ENCODE measurements at places on chromosomes 4 and X. TPM values are rescaled to one million over a fixed set of nuclear protein-coding genes. Genes with fewer than 3 reads are reported as not detected.

- DNase-seq, result no peak
Measured at GRCh38 chrX:8629871-8630270, 102.1 kb downstream of the ANOS1 start.

GRCh38 chr4:81380437-81380836 lies 91.3 kb downstream of the RASGEF1B start:
- DNase-seq, result no peak

- no peak for DNase-seq
Measured at GRCh38 chr4:53116954-53117353, 248.9 kb downstream of the SCFD2 start.

Gene GPC4
- polyA plus RNA-seq, result 95.4 TPM

Gene RBM46
- not detected for polyA plus RNA-seq

DNA sequence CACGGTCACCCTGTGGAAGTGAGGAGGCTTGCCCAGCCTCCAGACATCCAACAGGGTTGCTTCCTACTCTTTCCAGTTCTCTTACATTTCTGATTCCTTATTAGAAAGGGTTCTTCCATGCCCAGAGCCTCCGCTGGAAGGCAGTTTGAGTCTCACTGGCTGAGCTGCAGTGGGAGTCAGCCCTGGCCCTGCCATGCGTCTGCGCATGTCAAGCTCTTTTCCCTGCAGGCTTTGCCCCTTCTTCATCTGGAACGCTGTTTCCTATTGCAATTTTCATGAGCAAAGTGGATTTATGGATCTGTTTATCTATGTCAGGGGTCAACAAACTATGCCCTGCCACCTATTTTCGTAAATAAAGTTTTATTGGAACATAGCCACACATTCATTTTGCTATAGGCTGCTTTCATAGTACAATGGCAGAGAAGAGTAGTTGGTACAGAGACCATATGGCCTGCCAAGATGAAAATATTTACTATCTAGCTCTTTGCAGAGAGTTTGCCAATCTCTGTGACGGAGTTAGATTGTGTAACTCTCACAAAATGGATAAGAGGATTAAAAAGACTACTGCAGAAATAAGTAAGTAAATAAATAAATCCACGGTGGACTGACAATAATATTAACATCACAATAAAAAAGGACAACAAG lies 3.9 kb upstream of the CHRNA9 start:
- DNase-seq, result no peak

DNA sequence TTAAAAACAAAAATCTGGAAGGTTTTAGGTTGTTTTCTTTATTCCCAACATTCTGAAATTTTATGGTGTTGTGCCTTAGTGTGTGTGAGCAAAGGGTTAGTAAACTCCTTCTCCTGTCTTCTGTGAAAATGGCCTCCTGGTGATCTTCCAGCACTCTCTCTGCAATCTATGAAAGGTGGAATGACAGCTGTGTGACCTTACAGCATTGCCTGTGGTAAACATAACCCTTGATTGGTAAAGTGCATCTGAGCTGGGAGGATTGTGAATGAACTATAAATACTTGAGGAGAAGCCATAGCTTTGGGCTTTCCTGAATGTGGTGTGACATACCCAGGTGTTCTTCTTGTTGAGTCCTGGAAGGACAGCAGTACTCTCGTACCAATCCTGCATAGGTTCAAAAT lies 10.0 kb downstream of the ART3 start:
- DNase-seq, result no peak

Gene SSX4
- not detected for polyA plus RNA-seq

DNA sequence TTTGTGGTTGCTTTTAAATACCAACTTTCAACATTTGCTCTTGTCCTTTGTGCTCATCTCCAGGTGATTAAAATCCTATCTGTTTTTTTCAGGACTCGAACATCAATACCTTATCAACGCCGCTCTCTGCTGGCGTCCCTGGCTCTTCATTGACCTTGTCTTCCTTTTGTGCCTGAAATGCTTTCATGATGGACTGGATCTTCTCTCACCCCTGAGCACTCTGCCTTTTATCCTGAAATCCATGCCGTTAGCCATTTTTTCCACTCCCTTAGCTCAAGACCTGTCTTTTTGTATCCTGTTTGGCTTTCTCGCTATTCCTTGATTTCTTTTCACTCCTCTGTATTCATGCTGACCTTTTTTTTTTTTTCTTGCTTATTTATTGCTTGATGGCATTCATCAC lies 549.5 kb upstream of the CPEB2 start:
- no peak for DNase-seq

GRCh38 chr4:19492606-19493005 lies 759.1 kb upstream of the SLIT2 start:
- no peak for DNase-seq

Gene TMPRSS11F
- polyA plus RNA-seq, result 0.06 TPM

Gene XAGE1A
- not detected for polyA plus RNA-seq

DNA sequence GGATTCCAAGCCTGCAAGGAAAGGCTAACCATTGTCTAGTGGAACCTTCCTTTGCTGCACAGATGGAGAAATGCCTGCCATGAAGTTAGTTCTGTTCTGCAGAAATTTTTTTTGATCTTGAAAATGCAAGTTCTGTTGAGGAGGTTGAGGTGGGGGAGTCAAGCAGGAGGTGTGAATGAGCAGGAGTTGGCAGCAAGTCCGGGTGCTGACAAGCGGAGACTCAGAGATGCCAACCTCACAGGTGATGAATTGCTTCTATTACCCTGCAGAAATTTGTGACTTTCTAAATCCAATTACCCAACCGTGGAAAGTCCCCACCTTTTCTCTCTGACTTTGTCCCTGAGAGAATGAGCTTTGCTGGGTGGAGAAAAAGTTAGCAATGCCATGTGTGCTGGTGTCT lies 350.1 kb downstream of the DHRSX start:
- DNase-seq, result no peak

- no peak for DNase-seq
Measured at GRCh38 chr4:98444371-98444770, 183.2 kb downstream of the RAP1GDS1 start.

DNA sequence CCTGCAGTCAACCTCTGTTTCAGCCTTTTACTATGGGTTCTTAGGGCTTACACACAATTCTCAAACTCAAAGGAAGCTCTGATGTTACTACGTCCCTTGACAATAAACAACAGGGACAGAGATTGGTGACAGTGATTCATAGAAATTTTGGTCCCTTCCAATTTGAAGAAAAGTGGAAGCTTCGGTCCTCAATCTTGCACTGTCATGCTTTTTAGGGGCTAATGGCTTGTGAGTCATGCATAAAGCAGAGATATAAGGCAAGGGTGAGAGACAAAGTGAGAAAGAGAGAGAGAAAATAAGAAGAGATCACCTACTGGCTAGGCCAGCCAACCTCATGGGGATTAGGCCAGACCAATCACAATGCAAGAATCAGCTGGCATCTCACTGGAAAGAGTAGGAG lies 63.2 kb upstream of the STARD8 start:
- no peak for DNase-seq

- no peak for DNase-seq
Measured at GRCh38 chr4:165059386-165059785, 5.7 kb downstream of the TRIM75 start.

Gene ENPP6
- 13.8 TPM for polyA plus RNA-seq

GRCh38 chrX:119817130-119817690 lies 25.8 kb upstream of the RPL39 start:
- DNase-seq, result no peak

DNA sequence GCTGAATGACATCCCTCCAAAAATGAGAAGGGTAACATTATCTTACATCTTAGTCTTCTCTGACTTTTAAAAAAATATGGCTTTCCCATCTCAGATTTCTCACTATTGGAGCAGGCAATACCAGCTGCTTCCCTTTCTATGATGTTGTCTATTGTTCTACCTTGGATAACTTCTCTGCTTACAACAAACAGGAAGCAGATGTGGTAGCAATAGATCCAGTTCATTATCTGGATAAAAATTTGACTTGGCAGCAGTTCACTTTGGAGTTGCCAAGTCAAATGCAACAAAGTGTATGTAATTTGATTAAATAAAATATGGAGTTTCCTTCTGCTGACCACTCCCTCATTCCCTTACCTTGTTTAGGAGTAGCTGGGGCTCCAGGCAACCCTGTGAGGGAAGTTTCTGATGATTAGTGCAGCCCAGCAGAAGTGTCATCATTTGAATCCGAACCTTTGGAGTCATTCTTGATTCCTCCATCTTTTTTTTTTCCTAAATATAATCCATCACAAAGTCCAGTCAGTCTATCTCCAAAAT lies 72.0 kb upstream of the GPRIN3 start:
- no peak for DNase-seq

- DNase-seq, result no peak
Measured at GRCh38 chr4:186755550-186756519, 32.2 kb upstream of the FAT1 start.

GRCh38 chr4:76723373-76723772 lies 174.6 kb downstream of the SOWAHB start:
- no peak for DNase-seq

DNA sequence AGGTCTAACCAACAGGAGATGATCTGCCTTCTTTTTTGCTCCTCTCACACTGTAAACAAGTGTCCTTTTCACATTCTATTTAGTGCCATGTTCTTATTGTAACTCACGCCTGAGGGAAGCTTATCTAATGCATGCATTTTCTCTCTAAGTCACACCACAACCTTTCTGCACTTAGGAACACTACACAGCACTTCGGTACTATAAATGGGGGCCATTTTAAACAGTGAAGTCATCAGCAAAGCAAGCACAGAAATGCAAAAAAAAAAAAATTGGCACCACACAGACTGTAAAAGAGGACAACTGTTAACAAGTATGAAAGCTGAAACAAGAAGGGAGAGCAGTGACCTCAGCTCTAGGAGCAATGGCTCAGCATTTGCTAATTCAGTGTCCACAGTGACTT lies 45.2 kb downstream of the PRSS12 start:
- DNase-seq, result no peak

DNA sequence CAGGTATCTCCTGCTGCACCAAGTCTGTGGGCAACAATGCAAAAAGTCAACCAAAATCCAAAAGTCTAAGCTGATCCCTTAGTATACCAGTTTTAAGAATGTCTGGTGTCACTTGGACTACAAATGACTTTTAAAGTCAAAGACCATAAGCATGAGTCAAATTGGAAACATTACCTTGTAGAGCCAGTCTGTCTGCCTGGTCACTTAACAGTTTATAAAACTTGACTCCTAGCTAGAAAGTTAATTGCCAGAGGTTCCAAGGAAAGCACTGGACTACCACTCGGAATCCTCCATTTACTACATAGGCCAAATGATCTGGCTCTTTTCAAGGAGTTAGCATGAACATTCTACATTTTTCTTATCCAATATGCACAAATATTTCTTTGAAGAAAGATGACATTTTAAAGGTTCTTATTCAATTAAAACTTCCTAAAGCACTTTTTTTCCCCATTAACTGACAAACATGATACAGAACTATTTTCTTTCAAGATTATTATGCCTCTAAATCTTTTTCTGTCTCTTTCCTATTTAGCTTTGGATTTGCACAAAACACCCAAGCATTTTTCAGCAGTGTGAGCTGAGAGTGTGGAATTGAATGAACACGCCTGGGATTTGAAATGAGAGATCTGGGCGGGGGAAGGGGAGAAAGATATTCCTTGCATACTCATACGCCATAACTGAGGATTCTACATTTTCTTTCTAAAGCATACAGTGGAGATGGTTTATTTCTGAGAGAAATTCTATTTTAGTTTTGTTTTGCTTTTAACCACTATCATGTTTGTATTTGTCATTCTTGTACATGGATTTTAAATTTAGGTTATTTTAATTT lies 188.4 kb downstream of the SHROOM3 start:
- no peak for DNase-seq

Gene ELOVL6
- 6.1 TPM for polyA plus RNA-seq

GRCh38 chr4:40046311-40046980 lies 10.2 kb upstream of the N4BP2 start:
- no peak for DNase-seq

Gene AWAT2
- polyA plus RNA-seq, result not detected

DNA sequence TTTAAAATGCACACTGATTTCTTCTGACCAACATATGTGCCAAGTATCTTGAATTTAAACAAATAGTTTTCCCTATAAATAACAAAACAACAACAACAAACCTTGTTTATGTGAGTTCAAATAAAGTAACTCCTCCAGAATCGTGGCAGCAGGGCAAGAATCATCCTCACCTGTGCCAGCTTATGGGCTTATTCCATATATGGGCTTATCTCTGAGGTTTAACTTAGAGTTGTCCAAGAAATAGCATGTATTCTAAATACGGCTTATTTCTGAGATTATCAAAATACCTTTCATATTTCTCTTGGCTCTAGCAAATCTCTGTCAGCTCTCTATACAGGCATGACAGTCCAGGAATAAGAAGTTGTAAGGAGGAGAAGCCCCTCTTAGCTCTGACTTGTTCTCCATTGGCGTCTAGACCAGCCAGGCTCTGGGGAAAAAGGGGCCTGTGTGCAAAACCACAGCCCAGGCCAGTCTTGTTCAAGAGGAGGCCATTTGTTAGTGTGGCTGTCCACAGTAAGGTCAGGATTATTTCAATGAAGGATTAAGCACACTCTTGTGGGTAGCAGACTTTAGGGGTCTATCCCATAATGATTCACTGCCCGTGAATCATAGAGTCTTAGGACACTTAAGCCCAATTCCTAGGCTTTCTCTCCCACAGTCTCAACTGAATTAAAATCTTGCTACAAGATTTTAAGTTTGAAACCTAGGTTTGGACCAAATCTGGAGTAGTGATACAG lies 63.2 kb downstream of the FRAS1 start:
- no peak for DNase-seq

DNA sequence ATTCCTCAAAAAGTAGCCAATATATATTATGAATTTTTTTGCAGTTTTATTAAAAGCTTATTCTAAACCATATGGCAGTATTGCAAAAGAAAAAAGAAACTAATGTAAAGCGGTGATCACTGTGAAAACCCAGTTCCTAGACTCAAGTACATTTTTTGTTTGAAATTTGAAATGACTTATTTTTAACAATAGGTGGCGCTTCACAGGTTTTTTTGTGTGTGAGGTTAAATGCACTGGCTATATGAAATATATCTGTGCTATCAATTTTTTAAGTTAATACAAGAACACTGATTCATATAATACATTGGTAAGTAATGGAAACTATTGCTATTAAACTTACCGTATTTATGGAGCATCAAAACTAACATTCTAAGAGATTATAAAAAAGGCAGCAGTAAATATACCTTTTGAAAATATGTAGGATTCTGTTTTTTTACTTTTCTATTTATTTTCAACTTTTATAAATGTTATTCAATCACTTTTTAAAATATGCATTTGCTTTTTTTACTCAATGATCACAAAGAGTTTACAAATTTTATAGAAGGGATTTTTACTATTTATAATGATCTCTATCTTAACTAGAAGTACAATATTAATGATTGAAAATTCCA lies 5.6 kb upstream of the SPRY1 start:
- no peak for DNase-seq
